Right renal cortex interstitium (tissue), 3 donors: ENCODE measurements at places on chromosomes 7 and 10. TPM values are rescaled to one million over a fixed set of nuclear protein-coding genes. Genes with fewer than 3 reads are reported as not detected.

HNRNPF gene
- 226 TPM for polyA plus RNA-seq

ZNF107 gene
- 13.9 TPM for polyA plus RNA-seq

NPTX2 gene
- 2.5 TPM for polyA plus RNA-seq

TFAM gene
- polyA plus RNA-seq: 78.3 TPM
